ENCODE measurements at places on chromosomes 1 and 21.

DNA sequence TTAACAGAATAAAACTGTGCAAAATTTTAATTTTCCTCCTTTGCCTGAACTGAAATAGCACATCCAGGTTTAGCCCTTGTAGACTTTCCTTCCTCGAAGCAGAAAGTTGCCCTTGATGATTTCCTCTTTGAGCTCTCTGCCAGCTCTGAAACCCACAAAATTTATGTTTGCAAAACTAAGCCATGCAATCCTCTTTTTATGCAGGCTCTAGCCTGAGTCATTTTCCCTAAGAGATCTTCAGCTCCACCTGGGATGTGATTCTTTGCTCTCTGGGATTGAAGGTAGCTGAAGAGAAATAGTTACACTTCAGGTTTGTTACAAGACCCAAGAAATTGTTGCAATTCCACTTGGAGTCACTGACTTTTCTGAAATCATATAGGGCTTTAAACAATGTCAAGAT lies 1.4 kb upstream of the F3 start:
- no peak for DNase-seq

GRCh38 chr1:225389843-225390242 lies 38.0 kb downstream of the LBR start:
- DNase-seq, result no peak

DNA sequence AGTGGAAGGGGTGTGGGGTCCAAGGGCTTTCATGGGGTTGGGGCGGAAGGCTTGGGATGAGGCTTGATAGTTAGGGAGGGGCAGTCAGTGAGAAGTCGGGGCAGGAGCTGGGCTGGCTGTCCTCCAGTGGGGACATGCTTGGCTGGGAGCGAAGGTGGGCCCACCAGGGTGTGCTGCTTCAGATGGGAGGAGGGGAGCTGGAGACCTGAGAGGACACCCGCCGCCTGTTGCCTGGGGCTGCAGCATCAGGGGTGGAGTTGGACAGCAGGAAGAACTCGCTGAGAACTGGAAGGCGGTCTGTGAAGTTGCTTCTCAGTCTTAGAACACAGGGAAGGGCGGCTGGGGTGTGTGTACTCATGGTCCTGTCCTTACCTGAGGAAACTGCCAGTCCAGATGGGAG lies 1.6 kb downstream of the THEM5 start:
- DNase-seq, result no peak

DNA sequence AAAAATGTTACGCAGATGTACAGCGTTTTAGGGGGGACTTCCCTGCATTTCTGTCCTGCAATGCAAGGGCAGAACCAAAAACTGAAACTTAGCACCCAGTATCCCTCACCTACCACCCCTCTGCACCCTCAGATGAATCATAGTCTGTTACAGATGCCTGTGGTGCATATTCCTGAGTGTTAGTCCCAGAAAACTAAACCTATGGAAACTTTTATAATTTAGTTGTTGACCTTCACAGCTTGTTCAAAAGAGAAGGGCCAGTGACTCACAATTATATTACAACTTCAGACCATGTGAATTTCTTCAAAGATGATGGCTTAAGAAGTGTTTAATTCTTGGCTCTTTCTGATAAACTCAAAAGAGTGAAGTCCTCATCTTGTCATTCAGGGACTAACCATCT lies 5.8 kb downstream of the PTGER3 start:
- no peak for DNase-seq
